ENCODE measurements at places on chromosomes 12 and 14.

GRCh38 chr12:89245090-89245489 lies 107.2 kb downstream of the DUSP6 start:
- DNase-seq: no peak

DNA sequence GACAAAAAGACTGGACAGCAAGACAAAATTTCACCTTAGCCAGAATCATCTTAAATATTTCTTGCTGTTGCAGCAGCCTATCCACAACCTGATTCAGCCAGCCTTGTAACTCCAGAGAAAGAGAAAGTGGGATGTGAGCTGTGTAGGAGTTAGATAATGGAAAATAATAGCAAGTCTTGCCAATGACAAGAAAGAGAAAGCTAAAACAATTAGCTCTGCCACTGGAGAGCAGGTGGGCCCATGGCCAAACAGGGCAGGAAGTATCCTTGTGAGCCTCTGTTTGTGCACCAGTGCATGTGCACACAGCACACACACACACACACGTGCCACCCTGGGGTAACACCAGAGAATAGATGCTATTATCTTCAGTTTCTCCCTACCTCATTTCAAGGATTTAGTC lies 106.0 kb upstream of the CCDC196 start:
- no peak for DNase-seq

DNA sequence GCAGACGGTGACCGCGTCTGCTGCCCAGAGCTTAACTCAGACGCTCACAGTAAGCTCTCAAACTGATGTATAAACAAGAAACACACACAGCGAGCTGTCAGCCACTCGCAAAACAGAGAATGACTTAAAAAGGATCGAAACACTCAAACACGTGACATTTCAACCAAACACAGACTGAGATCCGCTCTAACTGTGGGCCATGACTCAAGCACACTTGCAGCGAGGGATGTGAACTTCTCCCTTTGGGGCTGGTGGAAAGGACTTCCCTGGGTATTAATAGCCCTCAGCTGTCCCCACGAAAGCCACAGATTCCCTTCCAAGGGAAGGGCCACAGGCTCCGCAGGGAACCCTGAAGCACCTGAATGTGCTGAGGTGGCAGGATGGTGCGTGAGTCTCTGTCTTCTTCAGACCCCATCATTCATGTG lies 29.1 kb downstream of the CCDC88C start:
- no peak for DNase-seq

DNA sequence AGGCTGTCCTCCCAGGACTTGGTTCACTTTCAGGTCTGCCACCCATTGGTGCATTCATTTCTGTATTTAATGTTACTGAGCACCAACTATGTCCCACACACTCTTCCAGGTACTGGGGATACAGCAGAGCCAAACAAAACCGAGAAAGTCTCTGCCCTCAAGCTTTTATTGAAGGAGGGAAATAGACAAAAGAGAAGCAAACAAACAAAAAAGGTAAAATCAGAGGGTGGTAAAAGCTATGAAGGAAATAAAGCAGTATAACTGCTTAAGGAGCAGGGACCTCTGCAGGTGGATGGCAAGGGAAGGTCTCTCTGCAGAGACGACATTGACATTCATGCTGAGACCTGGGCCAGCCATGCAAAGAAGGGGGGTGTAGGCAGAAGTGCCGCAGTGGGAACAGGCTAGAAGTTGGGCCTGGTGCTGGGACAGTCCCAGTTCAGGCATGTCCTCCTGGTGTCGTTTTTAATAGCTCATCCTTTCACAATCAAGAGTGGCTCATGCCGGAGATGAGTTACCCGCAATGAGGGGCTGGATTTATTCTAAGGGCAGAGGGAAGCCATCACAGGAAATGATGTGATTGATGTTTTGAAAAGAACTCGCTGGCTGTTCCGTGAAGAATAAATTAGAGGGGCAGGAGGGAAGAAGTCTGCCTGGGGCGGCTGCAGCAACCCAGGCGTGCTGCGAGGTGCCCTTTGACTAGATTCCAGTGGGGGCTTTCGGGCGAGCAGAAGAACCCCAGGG lies 72.8 kb downstream of the IRF2BPL start:
- DNase-seq: peak; percentile 37

- DNase-seq: peak; percentile 99
Observed at GRCh38 chr14:55270832-55271571, at the start of gene FBXO34. FBXO34 (plus strand) TSS chr14:55271421; CDS start chr14:55350391, 78,970 bp downstream.

GRCh38 chr12:8991371-8992345 lies 2.3 kb downstream of the KLRG1 start:
- no peak for DNase-seq

DNA sequence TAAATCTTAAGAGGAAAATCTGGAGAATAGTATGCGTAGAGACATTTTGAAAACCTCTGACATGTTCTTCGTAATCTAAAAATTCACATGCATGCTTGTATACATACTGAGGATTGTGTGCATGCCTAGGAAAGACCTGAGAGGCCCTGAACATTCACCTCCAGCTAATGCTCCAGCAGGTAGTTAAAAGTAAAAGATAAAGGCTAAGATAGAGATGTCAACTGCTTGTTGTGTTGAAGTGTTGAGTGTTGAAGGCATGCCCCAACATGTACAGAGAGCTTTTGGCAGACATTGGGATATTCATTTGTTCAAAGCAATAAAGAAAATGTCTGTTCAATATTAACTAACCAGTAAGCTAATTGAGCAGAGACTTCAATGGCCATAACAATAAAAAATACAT lies 118.6 kb upstream of the SYT1 start:
- no peak for DNase-seq

- no peak for DNase-seq
Observed at GRCh38 chr12:57724003-57724935, 14.3 kb downstream of the AGAP2 start.
